T follicular helper cell (primary cell): ENCODE measurements at places on chromosomes 7 and 10.

GRCh38 chr10:91576096-91576545 lies 56.8 kb downstream of the PPP1R3C start:
- no peak for DNase-seq

DNA sequence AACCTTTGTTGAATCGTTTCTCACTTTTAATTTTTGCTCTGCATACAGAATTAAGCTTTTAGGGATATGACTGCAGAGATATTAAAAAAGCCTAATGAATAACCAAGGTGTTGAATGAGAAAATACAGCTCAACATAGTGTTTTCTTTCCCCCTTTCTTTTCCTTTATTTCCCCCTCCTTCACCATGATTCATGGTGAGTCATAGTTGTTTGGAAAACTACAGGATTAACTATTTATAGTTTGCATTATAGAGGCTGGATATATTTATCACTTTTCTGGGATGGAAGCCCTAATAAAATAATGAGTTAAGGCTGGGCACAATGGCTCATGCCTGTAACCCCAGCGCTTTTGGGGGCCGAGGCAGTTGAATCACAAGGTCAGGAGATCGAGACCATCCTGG lies 115.0 kb downstream of the DNAJB9 start:
- no peak for DNase-seq

- no peak for DNase-seq
These were observed 35.8 kb downstream of the GPER1 start for GRCh38 chr7:1123715-1124114.

DNA sequence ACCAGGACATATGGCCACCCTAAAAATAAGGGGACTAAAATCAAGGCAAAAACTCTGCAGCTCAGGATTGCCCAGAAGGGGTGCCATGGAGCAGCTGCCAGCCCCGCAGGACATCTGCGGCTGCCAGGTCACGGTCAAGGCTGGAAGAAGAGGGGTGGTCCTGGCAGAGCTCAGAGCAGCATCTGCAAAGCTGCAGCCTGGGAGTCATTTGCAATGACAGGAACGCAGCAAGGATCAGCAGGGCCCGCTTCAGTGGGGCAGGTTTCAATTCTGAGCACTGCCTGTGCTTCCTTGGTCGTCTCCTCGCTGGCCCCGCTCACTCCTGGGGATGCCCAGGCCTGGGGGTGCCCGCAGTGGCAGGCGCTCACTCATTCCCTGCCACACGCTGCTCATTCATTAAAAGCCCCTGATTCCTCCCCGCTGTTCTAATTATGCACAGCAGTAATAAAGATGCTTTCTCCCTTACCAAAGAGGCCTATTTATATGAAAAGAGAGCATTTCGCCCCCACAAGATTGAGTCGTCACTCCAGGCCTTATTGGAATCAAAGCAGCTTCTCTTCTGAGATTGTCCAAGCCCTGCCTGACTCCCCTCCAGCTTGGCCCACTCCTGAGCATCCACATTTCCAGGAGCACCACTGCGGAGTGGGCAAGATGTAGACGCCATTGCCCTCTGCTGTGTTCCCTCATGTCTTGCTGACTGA lies 4.6 kb downstream of the HSPA12A start:
- no peak for DNase-seq

- DNase-seq = peak; percentile 52
These were observed 208.3 kb downstream of the USP6NL start for GRCh38 chr10:11403116-11403515.

GRCh38 chr10:47179291-47179647 lies 120.7 kb upstream of the GDF10 start:
- no peak for DNase-seq

DNA sequence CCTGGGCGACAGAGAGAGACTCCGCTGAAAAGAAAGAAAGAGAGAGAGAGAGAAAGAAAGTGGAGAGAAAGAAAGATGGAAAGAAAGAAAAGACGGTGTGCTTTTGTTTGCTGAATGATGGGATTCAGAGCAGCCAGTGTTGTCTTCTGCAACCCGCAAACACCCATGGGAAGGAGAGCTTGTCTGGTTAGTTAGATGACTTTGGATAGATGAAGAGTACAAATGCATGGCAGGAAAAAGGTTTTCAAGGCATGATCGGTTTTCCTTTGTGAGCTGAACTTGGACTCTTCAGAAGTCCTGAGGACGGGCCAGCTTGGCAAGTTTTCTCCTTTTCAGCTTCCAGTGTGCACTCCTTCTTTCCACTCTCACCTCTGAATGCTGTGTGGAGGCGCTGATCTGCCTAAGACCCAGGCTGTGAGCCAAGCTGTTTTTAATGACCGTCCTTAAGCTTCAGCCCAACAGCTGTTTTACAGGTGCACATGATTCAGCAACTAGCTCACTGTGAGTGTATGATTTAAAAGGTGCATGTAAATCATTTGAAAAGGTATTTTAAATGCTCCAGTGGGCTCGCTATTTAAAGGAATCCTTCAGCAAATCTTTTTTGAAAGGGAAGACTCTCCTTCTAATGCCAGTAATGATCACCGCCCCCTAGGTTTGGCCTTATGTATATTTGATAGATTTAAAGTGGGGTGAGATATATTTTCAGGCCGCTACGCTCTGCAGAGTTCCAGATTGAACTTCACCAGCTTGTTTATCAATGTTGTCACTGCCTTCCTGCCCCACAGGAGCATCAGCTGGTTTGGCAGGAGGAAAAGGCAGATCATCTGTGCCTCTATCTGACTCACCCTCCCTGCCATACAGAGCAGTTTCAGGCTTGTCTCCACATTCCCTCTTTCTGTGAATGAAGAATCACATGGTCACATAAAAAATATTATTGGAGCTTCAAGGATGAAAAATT lies 115.0 kb downstream of the PLXDC2 start:
- no peak for DNase-seq

GRCh38 chr10:50946991-50947781 lies 61.8 kb upstream of the A1CF start:
- no peak for DNase-seq

GRCh38 chr10:124414076-124414475 lies 4.6 kb downstream of the OAT start:
- DNase-seq = no peak

DNA sequence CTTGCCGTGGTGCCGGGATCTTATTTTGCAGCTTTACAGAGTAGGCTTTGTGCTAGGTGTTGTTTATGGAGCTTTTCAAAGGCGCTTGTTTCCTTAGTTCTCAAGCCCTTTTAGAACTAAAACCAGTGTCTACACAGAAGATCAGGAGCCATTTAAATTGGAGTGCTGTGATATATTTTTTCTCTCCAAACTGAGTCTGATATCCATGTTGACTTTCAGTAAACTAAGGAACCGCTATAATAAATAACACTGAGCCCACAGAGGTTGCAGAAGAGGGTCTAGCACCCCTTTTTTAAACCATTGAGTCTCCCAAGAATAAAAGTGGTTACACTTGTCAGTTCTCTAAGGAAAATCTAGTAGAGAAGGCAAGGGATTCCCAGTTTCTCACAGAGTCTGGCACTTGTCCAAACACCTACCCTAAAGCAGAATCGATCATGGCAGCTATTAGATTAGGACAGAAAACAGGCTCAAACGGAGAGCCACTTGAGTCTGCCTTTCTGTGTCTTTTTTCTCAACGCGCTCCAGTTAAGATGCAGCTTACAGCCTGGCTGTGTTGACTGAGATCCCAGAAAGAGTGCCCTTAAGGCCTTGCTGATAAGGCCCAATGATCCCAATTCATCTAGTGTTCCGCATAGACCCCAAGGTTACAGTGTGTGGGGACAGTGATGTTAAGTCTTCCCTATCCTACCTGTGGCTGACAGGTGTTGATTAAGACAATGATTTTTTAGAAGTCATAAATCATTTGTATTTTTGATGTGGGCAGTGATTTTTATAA lies 804 bp downstream of the TMEM106B start:
- no peak for DNase-seq

DNA sequence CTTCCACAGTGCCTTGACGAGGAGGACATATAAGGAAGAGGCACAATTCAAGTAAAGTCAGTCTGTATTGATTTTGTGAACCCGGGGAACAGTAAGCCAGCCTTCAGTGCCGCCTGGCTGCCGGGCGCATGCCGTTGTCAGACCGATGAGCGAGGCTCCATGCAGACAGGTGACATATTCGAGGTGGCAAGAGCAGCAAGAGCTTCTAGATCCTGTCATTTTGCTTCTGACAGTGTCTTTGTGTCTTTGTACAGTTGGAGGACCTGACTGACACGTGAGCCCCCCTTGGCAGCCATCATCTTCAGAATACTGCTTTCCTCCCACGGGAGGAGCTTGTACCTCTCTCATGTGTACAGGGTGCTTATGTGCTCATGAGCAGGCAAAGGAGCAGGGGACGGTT lies 387.5 kb upstream of the GALNT17 start:
- no peak for DNase-seq

DNA sequence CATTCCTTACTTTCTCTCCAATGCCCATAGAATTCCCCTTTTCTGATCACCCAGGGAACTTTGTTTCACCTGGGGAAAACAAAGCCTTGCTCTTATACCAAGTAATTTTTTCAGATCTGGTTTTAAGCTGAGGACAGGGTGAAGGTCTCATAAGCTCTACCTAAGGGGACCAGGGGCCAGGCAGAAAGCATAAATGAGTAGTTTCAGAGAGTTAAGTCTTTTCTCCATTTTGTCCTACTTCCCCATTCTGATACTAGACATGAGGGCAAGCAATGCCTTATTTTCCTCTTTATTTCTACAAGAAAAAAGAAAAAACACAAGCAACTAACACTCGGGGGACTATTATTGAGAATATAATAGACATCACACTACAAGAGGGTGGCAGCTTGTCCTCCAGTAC lies 2.9 kb downstream of the AKR1D1 start:
- no peak for DNase-seq

DNA sequence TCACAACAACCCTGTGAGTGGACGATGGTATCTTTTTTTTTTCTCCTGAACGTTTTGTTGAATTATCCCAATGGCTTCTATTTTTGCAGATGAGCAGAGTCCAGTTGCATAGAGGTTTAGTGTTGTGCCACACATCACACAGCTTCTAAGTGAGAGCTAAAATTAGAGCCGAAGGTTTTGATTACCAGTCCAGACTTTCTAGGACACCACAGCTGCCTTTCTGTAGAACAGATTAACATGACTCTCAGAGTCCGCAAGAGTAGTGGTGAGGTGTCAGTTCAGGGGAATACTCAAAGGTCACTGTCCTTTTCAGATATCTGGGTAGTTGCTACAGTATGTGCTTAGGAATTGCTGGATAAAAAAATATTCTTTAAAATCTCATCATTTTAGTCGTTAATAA lies 13.8 kb downstream of the SGPL1 start:
- DNase-seq = no peak

- DNase-seq = no peak
These were observed 68.7 kb downstream of the CAMK1D start for GRCh38 chr10:12418000-12418399.

DNA sequence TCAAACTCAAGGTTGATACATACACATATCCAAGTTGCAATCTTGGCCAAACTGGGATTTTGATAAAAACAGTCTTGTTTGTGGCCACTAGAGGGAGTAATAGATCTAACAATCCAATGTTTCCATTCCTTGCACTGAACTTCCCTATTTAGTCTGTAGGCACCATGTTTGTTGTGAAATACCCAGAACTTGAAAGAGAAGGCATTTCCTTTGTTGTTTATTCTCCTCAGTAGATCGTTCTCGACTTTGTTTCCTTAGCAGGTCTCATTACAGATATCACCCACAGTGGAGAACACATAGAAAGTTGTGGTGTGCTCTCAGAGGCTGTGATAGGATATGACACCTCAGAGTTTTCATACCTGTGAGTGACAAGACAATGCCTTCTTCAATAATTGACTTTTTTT lies 70.3 kb upstream of the MXI1 start:
- no peak for DNase-seq

GRCh38 chr10:73263693-73264347 lies 11.4 kb upstream of the MRPS16 start:
- no peak for DNase-seq

GRCh38 chr7:158077151-158077840 lies 510.3 kb downstream of the PTPRN2 start:
- no peak for DNase-seq

DNA sequence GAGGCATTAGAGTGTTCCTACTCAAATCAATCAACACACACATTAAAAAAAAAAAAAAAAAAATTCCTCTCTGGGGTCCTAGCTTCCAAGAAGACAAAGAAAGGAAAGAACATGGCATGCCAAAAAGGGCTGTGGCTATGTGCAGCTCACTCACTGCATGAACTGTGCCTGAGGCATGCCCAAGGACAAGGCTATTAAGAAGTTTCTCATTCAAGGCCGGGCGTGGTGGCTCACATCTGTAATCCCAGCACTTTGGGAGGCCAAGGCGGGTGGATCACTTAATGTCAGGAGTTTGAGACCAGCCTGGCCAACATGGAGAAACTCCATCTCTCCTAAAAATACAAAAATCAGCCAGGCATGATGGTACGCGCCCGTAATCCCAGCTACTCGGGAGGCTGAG lies 41.9 kb upstream of the PPP3CB start:
- no peak for DNase-seq

DNA sequence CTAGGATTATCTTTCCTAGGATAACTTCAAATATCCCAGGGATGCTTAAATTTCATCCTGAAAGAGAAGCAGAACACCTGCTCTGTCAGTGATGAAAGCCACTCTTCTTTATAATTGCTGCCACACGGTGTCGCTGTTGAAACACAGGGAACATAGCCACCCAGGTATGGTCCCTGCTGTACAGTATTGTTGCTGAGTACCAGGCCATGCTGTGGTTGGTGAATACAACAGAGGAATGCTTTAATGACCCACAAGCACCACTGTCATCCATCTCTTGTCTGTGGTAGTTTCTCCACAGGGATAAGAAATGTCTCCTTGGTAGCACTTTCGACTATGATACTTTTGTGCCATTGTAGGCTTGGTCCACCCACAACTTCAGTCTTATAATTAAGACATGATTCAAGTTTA lies 70.6 kb upstream of the STARD3NL start:
- peak; percentile 49 for DNase-seq

- DNase-seq = no peak
These were observed 2.2 kb upstream of the CELF2 start for GRCh38 chr10:11015446-11015934.

DNA sequence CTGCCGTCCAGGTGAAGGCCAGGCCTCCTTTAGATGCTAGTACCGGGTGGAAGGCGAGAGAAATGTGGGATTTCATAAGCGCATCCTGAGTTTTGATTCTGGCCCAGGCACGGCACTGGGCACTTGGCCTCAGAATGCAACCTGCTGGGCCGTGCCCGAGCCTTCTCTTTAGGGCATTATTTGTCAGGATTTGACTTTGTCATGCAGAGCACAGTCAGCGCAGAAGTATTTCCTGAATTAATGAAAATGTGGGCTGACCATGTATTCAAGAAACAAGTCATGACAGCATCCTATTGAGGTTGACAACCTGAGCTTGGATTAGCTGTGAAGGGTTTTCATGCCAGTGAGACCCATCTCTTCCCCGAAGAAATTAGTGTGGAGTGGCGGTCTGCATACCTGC lies 34.4 kb downstream of the RCC1L start:
- no peak for DNase-seq

DNA sequence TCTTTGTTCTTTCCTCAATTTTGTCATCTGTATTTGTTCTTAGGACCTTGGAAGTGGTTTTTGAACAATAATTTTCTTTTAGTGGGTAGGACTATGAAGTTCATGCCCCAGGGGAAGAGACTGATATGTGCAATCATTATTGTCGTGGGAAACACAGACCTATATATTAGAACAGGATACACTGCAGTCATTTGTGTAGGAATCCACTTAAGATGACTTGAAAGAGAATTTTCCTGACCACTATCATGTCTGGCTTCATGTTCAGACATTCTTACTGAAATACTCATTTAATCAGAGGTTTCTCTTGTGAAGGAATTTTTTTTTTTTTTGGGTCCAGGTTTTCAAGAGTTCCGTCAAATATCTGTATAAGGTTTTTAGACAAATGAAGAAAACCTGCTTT lies 163.6 kb downstream of the SUGCT start:
- no peak for DNase-seq
